ENCODE measurements at places on chromosomes 5 and 9. TPM values are rescaled to one million over a fixed set of nuclear protein-coding genes. Genes with fewer than 3 reads are reported as not detected.

DNA sequence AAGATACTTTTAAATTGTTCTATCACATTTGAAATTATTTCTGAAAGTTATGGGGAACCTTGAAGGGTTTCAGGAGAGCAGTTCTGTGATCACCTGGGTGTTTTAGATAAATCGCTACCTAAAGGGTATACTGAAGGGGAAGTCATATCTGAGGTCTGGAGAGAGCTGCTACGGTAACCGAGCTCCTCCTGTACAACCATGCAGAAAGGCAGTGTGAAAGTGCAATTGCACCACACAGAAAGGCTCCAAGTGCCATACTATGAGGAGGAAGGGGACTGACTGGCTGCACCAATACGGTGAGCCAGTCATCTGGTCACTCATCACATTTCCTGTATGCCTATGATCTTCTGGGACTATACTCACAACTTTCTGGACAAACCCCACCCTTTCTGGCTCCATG is 241.4 kb upstream of the SLC24A2 start:
- DNase-seq, result no peak

GRCh38 chr9:89522261-89522958 is 24.5 kb upstream of the SEMA4D start:
- DNase-seq, result no peak

DNA sequence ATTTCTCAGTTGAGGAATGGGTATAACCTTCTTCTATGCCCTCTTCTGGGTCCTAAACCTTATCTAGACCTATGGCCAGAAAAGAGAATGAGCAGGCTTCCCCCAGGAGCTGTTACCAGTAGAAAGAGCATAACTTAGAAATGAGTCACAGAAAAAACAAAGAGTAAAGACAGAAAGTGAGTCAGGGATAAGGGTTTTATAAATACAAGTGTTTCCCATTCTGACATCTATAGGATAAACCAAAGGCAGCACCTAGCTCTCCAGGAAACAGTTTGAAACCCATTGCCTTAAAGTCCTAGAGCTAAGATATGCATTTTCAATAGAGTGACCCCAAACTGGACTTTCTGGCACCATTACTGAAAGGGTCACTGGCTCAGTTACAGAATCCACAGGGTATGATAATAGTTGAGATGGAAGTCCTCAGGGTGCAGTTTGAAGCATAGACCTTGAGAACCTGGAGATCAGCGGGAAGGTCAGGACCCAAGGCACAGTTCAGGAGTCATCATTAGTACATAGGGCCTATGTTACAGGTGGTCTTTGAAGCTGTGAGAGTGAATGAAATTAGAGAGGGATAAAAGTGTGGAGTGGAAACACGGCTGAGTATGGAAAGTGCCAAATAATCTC is 42.7 kb upstream of the LIFR start:
- DNase-seq, result peak; percentile 60

GRCh38 chr9:126860077-126860756 is at the start of gene ZBTB34:
TSS of gene ZBTB34 (plus strand) at chr9:126860639. CDS start at chr9:126879400, 18,761 bp downstream.
- DNase-seq, result no peak

DNA sequence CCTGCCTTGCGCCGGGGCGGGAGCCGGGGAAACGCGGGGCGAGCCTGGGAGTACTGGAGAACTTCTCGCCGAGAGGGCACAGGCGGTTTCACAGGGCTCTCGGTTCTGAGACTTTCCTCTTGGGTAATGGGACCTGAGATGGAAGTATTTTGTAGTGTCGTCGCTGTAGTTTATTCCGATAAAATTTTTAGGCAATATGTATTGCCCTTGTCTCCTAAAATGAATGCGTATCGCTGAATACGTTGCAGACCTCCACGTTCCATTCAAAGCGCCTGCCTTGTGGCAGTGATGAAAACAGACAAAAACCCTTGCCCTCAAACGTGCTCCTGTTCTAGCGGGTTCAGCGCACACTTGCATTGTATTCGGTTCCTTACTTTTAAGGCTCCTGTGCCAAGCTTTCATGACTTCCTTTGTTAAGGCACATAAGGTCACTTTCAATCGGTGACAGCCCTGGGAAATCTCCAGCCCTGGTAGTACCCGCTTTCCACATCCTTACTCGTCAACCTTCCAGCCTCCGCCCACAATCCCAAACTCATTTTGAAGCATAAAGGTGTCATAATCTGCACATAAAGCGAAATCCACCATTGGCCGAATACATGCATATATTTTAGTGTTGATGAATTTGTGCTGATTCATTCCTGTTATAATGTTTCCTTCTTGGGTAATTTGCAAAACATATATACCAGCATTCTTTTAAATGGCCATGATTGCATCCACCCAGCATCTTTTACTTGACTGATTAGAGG is 694 bp downstream of the RMI1 start:
- no peak for DNase-seq

Gene PCDHB5
- total RNA-seq, result 2.5 TPM

Gene BHMT
- not detected for total RNA-seq

Gene TMC1
- total RNA-seq, result 0.82 TPM

Gene PCDHGA4
- total RNA-seq, result 9.2 TPM
